ENCODE measurements at places on chromosomes 7 and 10.

- DNase-seq = no peak
Measured at GRCh38 chr7:47714669-47715607, 133.0 kb upstream of the TNS3 start.

- DNase-seq = no peak
Measured at GRCh38 chr7:98913026-98913425, 34.7 kb downstream of the TRRAP start.

DNA sequence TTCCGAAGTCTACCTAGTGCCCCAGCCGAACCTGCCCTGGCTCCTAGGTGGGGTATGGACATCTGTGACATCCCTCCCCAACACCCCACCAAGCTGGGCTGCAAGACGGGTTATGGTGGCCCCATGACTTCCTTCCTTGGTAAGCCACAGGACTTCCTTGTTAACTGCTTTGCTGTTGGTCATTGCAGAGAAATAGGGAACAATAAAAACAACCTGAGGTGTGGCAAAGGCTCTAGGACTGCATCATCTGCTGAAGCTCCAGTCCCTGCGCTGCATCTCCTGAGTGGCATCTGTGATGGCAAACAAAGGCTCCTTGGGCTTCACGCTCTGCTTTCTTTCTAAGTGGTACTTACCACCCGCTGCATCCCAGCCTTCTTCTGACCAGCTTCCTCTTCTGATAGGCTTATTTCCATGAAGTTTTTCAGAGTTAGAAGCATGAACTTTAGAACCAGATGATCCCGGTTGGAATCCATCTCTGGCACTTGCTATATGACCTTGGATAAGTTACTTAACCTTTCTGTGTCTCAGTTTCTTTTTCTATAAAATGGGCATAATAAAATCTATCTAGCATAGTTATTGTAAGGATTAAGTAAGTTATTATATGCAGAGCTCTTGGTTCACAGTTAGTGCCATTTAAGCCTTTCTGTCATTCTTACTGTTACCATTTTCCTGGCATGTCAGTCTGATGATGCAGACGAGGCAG is 216.8 kb downstream of the RPS24 start:
- DNase-seq = no peak

DNA sequence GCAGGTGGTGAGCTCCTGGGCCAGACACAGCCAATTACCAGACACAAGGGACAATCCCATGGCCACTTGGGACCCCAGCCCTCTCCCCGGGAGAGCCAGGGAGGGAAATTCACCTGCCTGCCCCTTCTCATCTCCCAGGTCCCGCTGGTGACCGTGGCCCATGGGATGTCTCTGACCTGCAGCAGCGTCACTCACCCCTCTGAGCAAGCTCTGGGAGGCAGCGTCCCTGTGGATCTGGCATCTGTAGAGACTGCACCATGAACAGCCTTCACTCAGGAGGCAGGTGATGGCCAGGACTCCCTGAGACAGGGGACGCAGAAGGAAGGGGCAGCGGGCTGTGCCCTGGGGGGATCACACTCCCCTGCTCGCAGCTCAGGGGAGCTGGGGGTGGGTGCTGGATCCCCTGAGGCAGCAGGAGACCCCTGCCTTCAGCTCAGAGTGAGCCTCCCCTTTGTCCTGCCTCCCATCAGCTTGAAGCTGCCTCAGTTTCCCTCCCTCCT is 90.8 kb downstream of the FOXL3 start:
- no peak for DNase-seq

DNA sequence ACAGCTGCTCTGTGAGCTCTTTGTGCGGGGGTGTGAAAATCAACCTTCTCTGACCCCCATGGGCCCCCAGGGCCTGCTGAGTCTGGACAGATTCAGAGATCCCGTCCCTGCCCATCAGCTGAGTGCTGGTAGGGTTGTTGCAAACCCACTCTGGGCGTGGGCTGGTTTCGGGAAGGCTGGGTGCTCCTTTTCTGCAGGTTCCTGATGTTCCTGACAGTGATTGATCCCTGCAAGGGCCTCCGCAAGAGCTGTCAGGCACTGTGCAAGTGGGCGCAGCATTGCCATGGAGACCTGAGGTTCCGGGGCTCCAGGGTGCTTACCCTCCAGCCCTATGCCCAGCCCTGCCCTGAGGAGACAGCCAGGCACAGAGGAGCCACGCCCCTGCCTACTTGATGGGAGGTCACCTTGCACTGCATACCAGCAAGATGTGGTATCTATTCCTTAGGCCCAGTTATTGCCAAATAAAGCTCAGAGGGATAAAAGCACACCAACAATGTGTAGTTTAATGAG is 44.3 kb upstream of the INPP5A start:
- DNase-seq = no peak

GRCh38 chr7:17300012-17300411 is 1.6 kb downstream of the AHR start:
- no peak for DNase-seq

DNA sequence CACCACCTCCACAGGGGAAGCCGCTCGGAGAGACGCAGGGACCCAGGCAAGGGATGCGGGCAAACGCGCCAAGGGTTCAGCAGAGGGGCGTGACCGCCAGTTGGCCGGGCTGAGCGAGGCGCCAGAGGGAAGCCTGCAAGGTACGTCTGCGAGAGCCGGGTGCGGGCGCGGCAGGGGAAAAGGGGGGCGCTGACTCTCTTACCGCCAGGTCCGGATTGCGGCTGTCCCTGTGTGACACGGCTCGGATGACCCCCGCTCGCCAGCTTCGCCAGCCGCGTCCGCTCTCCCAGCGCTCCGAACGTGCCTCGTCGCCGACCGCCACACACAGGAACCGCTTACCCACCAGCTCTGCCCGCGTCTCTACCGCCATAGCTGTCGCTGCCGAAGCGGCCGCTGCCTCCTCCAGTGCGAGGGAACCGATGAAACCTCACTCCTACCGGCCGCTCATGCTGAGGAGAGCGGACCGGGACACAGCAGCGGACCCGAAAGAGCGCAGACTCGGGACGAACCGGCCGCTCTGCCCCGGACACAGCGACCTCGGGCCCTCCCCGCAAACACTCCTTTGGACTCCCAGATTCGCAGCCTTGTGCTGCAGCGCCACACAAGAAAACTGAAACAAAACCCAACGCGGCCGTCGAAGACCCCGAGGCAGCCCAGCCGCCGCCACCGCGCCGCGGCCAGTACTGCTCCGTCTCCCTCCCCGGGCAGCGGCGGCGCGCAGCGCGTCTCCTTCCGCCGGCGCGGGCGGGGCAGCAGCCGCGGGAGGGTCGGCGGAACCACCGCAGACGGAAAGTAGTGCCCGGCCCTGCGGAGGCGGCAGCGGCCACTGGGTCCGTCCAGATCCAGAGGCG is at the start of gene JMJD1C:
Gene JMJD1C, minus strand, starts transcription at position 685 of the 851 bp plus-strand sequence. Its CDS starts 315 bp downstream, at position 370.
- peak; percentile 39 for DNase-seq

DNA sequence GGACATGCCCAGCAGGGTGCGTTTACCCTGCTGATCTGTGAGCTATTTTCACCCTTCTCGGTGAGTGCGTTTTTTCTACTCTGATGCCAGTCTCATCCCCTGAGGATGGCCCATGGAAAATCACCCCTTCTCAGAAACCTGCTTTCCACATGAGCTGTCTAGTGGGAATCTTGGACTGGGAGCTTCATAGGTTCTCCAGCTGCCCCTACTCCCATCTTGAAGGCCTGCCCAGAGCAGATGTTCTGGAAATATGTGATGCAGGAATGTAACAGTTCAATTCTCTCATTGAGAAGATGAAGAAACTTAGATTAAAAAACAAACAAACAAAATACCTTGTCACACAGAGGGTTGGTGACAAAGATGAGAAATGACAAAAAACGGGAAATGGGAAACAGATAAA is 146.9 kb upstream of the RAB11FIP2 start:
- no peak for DNase-seq

GRCh38 chr7:138669364-138669763 is 31.8 kb downstream of the SVOPL start:
- no peak for DNase-seq

- DNase-seq = no peak
Measured at GRCh38 chr7:28684650-28685241, 272.4 kb downstream of the CREB5 start.

DNA sequence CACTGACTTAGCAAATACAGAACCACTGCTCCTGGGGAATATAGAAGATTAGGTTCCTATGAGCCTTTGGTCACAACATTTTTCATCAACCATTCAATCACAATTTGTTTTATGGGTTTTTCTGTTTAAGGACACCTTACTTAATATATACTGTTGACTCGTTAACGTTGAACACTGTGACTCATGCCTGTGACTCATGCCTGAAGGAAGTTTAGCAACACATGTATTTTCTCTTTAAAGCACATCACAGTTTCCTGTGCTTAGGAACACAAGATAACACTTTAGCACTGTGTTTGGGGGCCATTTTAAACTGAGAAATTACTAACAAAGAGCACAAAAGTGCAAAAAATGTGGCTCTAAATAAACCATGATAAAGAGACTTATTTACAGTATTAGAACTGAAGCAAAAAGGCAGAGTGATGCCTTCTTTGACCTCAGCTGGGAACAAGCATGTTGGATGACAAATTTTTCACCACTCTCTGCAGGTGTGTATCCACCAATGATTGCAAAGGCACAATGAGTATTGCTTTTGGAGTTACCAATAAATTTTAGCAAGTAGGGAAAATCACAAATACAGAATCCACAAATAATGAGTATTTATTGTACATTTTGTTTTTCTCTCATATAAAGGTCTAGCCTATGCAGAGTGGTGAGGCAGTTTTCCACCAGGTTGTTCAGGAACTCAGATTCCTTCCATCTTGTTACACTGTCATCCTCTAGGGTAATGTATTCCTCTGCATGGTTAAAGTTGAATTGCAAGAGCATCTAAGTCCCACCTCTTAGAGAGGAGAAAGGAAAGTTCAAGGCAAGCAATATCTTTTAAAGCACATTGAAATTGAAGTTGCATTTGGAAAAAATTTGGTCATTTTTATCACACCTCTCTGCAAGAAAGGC is 7.3 kb downstream of the FGFBP3 start:
- DNase-seq = no peak

DNA sequence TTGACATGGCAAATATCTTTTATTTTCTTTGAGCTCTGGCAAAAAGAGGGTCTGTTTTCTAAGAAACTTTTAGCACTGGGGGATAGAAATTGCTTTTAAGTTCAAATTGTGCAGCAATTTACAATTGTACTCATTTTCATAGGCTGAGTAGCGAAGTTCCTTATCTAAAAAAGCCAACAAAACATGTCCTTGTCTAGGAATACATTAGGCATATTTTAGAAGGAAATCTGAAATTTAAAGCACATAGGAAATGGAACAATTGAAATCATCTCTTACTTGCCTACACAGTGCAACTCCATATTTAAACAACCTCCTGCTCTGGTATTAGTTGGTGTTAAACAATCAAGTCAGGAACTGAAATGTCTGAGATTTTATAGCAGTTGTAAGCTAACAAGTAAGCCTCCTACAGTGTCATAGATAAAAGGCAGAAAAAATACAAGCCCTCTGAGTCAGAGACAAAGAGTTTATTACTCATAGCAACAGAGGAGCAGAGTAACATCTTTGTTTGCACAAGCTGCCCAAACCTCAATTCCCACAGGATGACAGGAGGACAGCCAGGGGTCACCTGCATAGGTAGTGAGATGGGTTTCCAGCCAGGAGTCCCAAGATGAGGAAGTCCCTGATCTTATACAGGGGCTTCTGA is 280.2 kb upstream of the HGF start:
- no peak for DNase-seq

DNA sequence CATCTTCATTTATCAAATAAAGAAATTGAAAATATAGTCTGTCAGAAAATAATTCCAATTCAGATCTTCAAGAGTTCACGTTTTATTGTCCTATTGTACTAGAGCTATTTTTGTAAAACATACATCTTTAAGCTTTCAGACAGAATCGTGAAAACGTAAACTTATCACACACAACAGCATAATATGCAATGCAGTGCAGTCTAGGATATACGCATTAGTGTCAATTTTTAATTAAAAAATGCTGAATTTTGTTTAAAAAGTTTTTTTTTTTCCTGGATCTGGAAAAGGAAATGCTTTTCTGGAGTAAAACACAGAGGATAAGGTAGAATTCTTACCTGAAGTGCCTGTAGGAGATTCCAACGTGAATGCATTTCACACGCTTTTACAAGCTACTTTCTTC is 458.2 kb upstream of the KLF6 start:
- DNase-seq = no peak

GRCh38 chr10:7515439-7515838 is 104.6 kb upstream of the SFMBT2 start:
- no peak for DNase-seq

DNA sequence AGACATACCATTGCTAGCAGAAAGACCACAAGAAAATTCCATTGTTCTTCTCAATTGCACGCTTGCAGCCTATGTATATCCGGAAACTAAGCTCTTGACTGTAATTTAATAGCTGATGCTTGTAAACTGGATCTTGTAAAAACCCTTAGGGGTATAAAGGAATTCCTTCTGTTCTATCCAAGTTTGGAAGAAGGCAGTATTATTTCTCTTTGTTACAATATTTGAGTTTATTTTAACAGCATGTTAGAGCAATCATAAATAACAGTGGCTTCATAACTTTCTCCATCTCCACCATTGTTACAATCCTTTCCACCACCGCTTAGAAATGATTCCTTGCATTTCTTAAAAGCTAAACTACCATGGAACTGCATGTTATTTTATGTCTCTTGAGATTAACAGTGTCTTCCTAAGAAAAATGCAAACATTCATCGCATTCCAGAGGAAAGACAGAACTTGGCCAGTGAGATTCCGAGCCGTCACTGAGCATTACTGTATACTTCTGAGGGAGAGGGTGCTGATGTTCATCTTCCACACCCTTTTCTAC is 92.5 kb downstream of the TRIL start:
- DNase-seq = no peak

DNA sequence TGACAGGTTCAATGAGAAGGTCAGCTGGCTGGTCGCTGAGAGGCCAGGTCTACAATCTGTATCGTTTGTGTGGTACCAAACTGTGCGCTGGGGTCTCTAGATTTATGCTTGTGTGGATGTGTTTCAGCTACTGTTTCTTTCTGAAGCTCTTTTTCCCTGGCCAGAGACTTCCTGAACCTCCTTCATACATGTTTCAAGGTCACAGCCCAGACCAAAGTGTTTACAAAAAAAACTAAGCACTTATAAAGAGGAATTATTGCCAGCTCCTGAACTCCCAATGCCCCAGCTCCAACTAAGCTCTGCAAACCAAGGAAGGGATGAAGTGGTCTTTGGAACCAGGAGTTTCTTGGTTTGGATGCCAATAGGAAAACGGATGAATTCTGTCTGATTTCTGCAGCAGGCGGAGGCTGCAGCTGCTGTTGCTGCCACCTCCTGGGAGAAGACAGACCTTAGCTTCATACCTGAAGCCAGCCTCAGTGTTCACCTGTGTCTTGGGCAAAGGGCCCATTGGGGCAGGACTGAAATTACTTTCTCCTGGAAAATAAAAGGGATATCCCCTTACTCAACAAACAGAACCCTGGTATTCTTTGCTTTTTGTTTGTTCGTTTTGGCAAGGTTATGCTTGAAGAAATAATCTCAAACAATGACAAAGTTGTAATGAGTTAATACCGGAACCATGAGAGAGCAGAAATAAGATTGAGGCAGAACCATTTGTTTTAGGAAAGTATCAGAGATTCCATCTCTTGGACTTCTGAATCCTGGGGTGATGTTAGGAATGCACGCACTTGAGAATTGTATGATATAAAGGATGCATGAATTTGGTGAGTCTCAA is 24.6 kb upstream of the MKLN1 start:
- no peak for DNase-seq

Measured in T follicular helper cell (primary cell).